ENCODE measurements at places on chromosomes 6 and 20.

GRCh38 chr6:92589996-92590395 is 829.4 kb downstream of the EPHA7 start:
- DNase-seq: no peak

DNA sequence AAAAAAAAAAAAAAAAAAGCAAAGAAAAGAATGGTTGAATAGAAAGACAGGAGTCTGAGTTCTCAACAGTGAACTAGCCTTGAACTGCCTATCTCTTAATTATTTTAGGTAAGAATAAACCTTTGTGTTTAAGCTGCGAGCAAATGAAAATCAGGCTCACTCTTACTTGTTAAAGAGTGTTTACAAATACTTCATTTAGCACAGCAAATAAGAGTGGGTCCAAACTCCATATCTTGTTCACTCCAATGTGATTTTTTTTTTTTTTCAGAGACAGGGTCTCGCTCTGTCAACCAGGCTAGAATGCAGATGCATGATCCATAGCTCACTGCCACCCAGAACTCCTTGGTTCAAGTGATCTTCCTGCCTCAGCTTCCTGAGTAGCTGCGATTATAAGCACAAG is 11.9 kb downstream of the MCM9 start:
- no peak for DNase-seq

DNA sequence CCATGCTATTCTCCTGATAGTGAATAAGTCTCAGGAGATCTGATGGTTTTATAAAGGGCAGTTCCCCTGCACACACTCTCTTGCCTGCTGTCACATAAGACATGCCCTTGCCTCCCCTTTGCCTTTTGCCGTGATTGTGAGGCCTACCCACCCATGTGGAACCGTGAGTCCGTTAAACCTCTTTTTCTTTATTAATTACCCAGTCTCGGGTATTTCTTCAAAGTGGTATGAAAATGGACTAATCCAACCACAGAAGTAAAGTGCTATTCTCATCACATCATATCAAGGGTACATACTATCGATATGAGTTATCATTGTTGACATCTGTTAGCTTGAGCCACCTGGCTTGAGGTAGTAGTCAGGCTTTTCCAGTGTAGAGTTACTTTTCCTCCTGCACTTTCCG is 2.3 kb downstream of the MANBAL start:
- no peak for DNase-seq

DNA sequence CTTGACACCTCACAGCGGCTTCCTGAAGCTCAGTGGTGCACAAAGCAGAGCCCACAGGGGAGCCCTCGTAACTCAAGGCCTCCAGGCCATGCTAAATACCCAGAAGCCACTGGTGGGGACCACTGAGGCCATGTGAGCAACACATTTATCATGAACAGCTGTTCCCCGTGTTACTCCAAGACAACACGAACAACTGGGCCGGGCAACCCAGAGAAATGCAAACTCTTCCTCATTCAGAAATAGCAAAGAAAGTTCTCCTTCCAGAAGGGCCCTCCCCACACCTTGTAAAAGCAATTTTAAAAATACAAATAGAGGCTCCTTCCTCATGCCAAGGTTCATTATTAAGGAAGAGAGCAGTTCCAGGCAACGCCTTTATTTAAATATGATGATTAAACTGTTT is 36.3 kb upstream of the SLCO4A1 start:
- no peak for DNase-seq

DNA sequence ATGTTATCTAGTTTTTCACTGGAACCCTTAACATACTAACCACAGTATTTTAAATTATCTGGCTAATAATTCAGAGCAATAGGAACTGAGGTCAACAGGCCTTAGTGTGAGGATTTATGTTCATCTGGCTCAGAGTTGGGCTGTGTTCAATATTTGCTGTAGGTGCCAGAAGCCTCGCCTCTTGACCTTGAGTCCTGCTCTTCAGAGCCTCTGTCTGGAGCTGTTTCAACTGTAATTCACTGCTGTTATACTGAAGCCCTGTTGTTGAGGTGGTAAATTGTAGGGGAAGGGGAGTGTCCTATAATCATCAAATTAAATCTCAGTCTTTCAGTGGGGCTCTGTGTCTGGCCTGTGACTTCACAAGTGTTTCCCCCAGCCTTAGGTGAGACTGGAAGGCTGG is 184.4 kb downstream of the CDH26 start:
- DNase-seq: no peak

DNA sequence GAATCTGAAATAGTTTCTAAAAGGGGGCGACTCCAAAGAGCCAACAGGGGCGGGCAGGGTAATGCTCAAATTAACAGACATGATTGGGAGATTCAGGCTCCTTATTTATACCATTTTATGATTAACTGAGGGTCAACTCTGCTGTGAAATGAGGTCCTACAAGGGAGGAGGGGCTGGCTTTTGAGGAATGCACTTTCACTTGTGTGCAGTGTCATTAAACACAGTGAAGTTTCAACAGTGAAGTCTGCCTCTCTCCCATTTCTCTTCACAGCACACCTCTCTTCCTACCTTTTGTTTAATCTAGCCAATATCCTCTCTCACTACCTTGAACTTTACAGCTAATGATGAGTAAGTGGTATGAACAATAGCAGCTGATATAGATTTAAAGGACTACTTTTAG is 557.3 kb upstream of the CITED2 start:
- DNase-seq: no peak

GRCh38 chr20:58310291-58310782 is 822 bp downstream of the RAB22A start:
- no peak for DNase-seq

DNA sequence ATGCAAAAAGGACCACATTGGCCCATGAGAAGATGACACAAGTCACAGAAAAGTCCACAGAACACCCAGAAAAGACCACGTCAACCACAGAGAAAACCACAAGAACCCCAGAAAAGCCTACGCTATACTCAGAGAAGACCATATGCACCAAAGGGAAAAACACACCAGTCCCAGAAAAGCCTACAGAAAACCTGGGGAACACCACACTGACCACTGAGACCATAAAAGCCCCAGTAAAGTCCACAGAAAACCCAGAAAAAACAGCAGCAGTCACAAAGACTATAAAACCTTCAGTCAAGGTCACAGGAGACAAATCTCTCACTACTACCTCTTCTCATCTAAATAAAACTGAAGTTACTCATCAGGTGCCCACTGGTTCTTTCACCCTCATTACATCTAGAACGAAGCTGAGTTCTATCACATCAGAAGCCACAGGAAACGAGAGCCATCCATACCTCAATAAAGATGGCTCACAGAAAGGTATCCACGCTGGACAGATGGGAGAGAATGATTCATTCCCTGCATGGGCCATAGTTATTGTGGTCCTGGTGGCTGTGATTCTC is 11.2 kb downstream of the MUCL3 start:
- no peak for DNase-seq

GRCh38 chr6:42275376-42276033 is 57.8 kb upstream of the MRPS10 start:
- no peak for DNase-seq

GRCh38 chr20:53142225-53143127 is 170.3 kb downstream of the TSHZ2 start:
- DNase-seq: no peak

GRCh38 chr6:135180542-135181332 is at the start of gene MYB:
Gene MYB, plus strand, starts transcription at chr6:135181308. Its CDS starts 206 bp downstream, at chr6:135181514.
- peak; percentile 62 for DNase-seq

- no peak for DNase-seq
Measured at GRCh38 chr6:83313882-83314281, 117.0 kb downstream of the ME1 start.

DNA sequence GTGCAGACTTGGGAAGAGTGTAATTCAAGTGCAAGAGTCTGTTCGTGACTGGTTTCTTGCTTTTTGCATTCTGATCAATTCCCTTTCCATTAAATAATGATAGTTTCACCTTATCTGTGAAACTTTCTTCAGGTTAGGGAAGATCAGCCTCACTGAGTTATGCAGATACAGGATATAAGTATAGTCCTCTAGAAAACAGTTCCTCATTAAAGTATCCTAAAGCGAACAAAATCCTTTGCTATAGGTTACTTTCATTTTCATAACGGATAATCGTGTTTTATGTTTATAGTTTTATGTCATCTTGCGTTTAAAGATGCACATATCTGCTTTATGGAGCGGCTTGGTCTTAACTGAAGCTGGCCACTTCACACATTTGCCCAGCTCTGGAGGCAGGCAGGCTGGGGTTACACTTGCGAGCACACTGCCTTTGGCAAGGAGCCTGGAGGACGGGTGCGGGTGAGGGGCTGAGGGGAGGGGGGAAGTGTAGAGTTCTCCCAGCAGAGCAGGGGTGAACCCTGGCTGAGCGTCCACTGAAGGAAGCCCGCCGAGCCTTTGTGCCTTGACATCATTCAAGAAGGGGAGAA is 123.5 kb upstream of the IFNGR1 start:
- no peak for DNase-seq

DNA sequence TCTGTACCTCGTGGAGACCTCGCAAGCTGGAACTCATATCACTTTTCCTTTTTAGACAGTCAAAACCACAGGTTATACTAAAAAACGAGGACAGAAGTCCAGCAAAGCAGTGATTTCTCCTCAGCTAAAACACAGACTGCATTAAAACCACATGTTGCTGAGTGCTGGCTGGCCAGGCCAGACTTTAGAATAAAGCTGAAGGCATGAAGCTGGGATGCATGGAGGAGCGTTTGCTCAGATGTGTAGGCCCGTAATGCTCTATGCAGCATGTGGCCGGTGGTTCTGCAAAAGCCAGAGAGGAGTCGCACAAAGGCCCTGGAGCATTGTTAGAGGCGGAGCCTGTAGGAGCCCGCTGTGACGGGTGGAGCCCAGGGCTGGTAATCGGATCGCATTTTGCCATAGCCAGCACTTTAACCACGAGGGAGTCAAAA is 83.6 kb downstream of the SMOC2 start:
- DNase-seq: no peak

- no peak for DNase-seq
Measured at GRCh38 chr6:31690231-31691077, 9.6 kb upstream of the LY6G5C start.

- DNase-seq: no peak
Measured at GRCh38 chr6:23308166-23308565, 738.8 kb downstream of the HDGFL1 start.

DNA sequence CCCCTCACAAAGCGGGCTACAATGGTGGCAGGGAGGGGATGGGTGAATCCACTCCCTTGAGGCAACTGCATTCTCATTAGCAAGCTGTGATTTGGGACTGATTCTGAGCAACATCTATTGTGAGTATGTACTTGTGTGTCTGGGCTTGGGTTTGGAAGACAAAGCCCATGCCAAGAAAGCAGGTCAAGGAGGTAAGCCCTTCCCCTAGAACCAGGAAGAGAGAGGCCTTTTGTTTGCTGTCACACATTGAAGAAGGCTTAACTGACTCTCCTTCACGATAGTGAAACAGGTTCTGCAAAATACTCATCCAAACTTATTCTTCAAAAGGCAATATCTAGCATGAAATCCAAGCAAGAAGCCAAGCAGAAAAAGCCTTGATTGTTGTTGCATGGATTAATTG is 403.1 kb upstream of the ID4 start:
- no peak for DNase-seq

DNA sequence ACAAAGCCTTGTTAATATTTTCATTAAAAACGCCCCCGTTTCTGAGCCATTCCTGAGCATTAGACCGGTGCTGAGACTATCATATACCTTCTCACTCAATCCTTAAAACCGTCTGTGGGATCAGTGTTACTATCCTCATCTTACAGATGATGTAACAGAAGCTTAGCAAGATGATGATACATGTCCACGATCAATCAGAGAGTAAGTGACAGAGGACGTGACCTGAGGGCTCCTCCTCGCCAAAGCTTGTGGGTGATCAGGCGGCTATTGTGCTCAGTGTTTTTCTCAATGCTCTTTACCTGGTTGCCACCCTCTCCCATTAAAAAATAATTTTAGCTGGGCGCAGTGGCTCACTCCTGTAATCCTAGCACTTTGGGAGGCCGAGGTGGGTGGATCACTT is 113.1 kb downstream of the MTHFD1L start:
- DNase-seq: peak; percentile 59

DNA sequence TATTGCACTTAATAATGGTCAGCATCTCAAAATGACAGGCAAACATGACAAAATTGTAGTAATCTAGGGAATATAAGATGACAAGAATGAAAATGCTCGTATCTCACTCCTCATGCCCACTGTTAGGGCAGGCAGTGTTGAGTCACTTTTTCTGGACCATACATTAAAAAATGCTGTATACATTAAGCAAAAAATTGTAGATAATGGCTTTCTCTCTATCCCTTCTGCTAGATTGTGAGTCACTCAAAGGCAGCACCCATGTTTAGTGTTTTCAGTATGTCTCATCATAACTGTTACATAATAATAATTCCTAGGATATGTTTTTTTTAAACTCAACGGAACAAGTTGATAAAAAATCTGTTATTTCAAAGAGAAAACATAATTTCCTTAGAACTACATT is 199.3 kb downstream of the TENT5A start:
- DNase-seq: no peak

DNA sequence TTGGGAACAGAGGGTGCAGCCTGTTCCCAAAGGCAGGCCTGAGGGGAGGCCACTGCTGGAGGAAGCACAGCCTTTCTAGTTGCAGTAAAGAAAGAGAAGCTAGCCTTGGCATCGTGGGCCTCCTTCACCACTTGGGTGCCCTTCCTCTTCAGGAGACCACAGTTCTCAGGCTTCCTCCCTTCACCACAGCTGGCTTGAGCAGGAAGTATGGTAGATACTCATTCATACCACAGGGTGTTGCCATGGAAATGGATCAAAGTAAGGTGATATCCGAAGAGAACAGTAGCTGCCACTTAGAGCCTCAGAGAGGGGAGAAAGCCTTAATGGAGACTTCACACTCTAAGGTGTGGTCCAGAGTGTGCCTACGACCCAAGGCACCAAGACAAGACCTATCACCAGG is 120.4 kb upstream of the RIPOR2 start:
- no peak for DNase-seq

DNA sequence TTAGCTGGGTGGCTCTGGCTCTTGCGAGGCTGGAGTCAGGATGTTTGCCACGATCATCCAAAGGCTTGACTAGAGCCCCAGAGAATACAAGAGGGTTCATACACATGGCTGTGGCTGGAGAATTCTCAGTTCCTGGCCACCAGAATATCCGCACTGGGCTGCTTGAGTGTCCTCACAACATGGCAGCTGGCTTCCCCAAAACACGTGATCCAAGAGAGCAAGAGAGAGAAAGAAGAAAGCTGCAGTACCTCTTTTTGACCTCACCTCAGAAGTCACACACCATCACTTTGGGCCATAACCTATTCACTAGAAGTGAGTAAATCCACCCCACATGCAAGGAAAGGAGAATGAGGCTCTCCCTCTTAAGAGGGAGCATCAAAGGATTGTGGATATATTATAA is 21.5 kb upstream of the BPIFB1 start:
- no peak for DNase-seq

- DNase-seq: no peak
Measured at GRCh38 chr6:33797626-33798342, 6.0 kb downstream of the MLN start.

- no peak for DNase-seq
Measured at GRCh38 chr6:16227605-16228004, 10.8 kb upstream of the GMPR start.

DNA sequence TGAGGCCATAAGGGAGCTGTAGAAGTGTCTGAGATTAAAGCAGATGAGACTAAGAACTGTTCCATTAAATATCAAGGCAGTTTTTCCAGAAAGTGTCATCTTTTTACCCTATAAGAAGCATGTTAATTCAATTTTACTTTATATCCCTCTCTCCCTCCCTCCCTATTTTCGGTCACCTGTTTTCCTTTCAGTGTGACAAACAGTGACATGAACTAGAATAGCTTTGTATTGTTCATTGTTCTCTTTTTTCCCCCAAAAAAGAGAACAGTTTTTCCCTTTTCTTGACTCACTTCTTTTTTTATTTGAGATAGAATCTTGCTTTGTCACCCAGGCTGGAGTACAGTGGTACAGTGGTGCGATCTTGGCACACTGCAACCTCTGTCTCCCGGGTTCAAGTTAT is 269.3 kb downstream of the ZFAND3 start:
- no peak for DNase-seq

Data from renal pelvis (tissue), 12 donors.